Left kidney (tissue), 8 donors: ENCODE measurements at places on chromosomes 11 and 22. TPM values are rescaled to one million over a fixed set of nuclear protein-coding genes. Genes with fewer than 3 reads are reported as not detected.
A peak's percentile ranks its signal among the peaks of the same experiment; 100 is the strongest.

NCAM1 gene
- polyA plus RNA-seq = 87.3 TPM

PATE2 gene
- polyA plus RNA-seq = 0.25 TPM

NOX4 gene
- 62.9 TPM for polyA plus RNA-seq

GRCh38 chr22:49139492-49140151, 688.1 kb downstream of the BRD1 start:
- DNase-seq = no peak

- DNase-seq = no peak
Observed at GRCh38 chr22:40330615-40331014, 15.7 kb upstream of the ADSL start.

SNX32 gene
- 2.6 TPM for polyA plus RNA-seq

C11orf91 gene
- polyA plus RNA-seq = not detected

SYT12 gene
- 0.13 TPM for polyA plus RNA-seq

DNA sequence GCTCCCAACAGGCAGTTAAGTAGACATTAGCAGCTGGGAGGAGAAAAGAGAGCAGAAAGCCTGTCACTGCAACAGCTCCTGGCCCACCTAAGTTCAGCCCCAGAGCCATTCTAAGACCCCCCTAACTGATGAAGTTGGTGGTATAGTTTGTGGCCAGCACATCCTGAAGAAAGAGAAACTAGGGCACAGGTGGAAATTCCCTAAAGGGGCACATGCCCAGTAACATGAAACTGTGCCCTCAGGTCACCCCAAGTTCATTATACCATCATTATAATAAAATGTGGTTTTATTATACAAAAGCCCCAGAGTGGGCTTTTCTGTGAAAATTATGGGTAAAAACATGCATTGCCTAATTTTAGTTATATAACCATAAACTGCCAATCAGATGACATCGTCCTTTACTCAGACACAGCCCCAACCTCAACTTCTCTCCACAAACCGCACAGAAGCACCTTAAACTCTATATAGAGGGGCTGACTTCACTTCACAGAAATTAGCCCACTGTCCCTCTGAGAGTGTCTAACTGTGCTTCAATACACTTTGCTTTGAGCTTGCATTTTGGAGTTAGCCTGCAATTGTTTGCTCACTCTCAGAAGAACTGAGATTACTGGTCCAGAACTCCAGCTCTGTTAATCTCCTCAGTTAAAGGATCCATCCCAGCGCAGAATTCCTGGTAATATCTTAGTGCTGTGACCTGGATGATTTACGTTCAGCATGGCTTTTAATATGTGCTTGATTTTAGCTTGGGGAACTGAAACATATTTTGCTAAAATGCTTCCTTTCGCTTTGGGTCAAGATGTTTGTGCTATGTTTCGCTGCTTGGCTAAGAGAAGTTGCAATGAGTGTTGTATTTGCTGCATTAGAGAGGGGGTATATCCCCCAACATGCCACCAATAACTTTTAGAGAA, 1.8 kb upstream of the APOL3 start:
- DNase-seq = no peak

- DNase-seq = no peak
Observed at GRCh38 chr11:111923351-111923788, 4.7 kb downstream of the C11orf52 start.

DNA sequence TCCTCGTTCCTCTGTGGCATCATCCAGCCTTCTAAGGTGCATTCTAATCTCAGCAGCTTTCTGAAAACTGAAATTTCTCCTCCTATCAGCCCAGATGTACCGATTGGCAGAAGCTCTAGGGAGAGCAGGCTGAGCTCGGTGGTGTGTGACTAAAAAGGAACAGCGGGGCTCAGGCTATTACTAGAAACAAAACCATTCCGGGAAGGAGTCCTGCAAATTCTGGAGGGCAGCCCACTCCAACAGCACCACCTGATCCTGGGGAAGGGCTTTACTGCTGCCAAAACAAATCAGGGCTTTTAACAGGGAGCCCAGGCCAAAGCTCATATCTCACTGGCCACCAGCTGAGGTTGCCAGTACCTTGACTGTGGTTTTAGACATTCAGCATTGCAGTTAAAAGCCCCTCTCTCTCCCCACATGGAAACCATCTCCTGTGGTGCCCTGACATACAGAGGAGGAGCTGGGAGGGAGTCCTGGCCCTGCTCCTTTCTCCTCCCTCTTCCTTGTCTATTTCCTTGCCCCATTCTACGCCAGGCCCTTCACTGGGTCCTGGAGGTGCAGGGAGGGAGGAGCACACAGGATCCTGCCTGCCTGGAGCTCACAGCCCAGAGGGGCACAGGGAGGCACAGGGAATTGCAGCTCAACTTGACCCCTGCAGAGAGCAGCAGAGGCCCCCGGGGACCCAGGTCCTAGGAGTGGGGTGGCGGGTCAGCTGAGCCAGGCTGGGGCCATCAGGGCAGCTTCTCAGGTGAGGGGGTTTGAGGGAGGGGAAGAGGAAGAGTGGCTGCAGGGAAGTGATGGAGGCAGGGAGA, 889 bp downstream of the PLAAT4 start:
- no peak for DNase-seq

GRCh38 chr11:90204832-90205646, 17.8 kb downstream of the CHORDC1 start:
- DNase-seq = peak; percentile 50

DNA sequence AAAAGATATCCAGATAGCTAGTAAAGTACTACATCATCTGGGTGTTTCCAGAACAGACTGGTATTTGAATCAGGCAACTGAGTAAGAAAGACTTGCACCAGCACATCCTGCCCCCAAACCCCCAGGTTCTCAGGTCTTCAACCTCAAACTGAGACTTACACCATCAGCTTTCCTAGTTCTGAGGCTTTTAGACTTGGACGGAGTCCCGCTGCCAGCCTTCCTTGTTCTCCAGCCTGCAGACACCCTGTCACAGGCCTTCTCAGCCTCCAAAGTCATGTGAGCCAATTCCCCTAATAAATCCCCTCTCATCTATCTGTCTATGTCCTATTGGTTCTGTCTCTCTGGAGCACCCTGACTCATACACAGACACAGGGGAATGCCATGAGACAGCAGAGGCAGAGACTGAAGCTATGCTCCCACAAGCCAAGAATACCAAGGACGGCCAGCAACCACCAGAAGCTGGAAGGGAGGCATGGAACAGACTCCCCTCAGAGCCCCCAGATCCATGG, 10.9 kb downstream of the SMCO4 start:
- no peak for DNase-seq

GRCh38 chr22:23283591-23284503, 103.5 kb downstream of the BCR start:
- no peak for DNase-seq

DNA sequence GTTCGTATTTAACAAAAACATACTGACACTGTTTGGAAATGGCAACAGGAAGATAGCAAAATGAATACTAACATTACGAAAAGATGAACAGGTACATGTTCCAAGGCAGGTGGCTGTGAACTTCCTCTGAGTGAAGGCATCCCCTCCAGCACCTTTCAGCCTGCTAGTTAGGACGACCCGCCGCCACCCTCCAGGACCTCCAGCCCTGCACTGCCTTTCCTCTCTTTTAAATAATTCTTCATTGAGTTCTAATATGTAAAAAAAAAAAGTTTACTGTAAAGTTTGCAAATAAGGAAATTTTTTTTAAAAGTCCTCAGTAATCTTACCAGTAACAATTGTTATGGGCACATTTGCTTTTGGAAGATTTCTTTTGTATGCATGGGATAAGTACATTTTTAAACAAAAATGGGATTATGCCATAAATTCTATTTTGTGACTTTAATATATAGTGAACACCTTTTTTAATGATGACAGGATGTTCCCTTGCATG, 6.0 kb downstream of the NEAT1 start:
- no peak for DNase-seq

DNA sequence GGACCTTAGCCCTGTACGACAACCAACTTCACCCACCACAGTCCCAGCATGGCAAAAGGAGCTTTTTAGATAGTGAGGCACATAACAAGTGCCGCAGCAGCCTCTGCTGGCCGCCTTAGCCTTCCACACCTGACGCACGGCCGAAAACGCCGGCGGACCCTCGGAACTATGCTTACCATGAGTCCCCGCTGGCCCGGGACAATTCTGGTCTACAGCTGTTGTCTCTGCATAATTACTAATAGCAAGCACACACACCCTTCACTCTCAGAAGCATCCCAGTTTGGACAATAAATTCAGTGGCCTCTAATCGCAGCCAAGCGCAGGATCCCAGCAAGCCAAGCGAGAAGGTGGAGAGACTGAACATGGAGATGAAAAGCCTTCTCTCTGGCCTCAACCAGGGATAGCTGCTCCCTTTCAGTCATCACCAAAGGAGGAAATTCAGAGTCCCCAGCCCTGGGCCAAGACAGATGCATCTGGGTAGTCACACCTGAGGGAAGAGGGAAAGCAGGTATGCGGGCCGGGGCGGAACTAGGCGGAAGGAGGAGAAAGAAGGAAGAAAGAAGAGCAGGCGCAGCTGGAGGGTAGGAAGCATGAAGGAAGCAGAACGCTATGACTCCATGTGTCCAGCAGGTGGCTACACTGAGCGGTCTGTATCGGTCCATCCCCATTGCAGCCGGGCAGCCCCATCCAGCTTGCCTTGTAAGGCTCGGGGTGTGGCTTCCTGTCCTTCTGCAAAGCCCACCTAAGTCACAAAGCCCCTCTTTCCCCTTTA, 40.3 kb downstream of the BUD13 start:
- peak; percentile 67 for DNase-seq

- no peak for DNase-seq
Observed at GRCh38 chr11:66061268-66061667, 8.8 kb upstream of the PACS1 start.

DNA sequence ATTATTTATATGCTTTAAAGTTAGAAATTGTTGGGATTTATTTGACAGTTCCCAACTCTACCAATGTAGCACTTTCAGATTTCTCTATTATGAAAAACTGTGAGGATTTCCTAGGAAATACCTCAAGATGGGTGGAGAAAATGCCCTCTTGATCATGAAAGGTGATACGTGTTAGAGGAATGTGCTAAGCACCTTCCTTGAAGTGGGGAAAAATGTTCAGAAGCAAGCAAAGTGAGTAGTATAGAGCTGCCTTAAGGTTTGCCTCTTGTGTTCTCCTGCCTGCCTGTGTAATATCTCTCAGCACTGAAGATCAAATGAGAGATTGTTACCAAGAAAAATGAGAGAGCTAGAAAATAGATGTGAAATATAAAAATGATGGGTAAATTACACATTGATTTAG, 58.2 kb downstream of the YAP1 start:
- DNase-seq = no peak

DNA sequence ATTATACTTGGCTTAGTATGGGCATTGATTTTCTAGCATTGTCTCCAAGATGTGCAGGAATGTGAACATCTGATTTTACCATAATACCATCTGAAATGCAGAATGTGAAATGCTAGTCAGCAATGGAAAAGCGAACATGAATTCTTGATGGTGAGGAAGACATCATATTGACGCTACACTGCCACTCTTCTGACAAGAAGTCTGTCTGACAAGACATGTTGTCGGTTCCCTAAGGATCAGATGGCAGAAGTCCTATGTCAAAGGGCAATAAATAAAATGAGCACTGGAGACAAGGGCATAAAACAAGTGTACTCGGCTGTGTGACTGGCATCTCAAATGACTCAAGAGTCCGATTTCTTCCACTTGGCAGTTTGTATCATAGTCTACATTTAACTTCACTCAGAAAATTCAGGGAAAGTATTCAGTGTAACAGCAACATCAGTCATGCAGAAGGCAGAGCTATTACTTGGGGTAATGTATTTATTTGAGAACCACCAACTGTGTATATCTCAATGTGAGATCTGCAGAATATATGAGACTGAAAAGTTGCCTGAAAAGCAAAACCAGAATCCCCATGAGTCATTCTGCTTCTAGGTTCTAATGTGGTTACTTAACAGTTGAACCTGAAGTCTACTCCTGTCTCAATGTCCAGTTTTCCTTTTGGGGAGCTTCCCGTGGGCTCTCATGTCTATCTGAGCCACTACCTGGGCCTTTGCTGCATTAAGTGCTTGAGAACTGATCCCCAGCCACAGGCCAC, 51.5 kb downstream of the SLC17A6 start:
- DNase-seq = peak; percentile 4

DNAL4 gene
- 30.2 TPM for polyA plus RNA-seq

GLYATL2 gene
- polyA plus RNA-seq = 4.6 TPM

NCR3LG1 gene
- polyA plus RNA-seq = 2.3 TPM

DNA sequence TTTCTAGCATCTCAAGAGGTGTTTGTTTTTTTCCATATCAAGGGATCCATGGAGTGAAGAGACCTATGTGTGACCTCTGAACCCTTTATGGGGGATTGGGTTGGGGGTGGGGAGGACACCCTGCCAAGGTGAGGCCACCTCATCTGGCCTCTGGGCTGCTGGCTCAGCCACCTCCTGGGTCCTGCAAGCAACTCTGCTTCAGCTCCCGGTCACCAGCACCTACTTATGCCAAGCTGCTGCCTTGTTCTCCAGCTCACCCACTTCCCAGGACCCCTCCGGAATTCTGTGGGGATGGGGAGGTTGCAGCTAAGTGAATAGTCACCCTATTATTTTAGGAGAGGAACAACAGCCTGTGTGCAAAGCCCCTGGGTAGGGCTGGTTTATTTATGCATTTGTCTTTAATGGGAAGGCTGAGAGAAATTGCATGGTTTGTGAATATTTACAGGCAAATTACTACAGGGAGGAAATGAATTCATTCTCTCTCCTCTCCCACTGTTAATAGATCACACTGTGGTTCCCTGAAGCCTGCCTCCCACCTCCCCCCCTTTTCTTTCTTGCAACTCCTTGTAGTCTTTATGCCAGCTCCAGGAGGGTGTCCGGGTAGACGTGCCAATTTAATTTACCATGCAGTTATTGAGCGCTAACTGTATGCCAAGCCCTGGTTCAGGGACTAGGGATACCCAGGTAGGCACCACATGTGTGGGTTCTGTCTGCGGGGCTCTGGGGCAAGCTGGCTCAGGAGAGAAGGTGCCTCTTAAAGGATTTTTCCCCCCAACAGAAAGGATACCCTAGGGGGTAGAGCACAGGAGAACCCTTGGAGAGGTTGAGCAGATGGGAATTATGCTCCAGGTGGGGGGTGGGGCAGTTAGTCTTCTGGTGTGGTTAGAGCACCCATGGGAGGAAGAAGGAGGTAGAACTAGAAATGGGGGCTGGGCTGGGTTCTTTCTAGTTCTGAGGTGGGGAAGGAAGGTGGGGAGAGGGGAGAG, 50.7 kb downstream of the TSPAN18 start:
- no peak for DNase-seq

PHLDA2 gene
- not detected for polyA plus RNA-seq

- no peak for DNase-seq
Observed at GRCh38 chr22:32082331-32082730, 39.3 kb downstream of the SLC5A1 start.

DNA sequence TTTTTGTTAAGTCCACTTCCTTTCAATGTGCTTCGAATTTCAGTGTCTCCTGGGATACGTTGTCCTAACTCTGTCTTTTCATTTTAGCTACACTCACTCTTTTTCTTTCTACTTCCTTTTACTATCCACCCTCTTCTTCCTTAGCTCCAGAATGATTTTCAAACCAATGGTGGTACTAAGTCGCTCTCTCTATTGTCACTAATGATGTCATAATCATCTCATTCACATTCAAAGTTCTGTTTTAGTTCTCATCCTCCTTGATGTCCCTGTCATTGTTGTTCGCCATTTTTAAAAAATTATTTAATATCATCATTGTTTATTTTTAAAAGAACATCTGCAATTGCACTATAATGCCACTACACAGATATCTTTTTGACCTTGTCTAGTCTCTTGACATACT, 47.3 kb downstream of the NNMT start:
- no peak for DNase-seq
